ENCODE measurements at places on chromosomes 4 and X.

DNA sequence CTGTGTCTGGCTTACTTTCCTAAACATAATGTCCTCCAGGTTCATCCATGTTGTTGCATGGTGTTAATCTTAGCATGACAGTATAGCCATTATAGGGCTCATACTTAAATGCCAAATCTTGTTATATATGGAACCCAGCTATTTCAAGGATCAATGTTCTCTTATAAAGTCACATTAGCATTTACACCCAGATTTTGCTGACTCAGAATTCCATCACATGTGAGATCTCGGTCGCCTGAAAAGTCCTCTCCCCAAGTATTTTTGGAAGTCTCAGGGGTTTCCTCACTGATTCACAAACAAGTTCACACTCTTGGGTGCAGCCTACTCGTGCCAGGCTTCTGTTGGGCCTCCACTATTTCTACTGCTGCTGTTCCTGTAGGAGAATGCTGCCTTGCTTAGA is 19.9 kb upstream of the C4orf51 start:
- DNase-seq: no peak

DNA sequence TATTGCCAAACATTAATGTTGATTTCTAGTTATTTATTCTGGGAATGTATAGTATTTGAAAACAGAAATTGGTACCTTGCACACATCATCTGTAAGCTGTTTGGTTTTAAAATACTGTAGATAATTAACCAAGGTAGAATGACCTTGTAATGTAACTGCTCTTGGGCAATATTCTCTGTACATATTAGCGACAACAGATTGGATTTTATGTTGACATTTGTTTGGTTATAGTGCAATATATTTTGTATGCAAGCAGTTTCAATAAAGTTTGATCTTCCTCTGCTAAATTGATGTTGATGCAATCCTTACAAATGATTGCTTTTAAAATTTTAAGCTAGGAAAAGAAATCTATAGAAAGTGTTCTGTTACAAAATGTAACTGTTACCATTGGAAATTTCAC is 30.8 kb upstream of the FMR1NB start:
- no peak for DNase-seq

GRCh38 chrX:38804432-38804681 is 3.1 kb downstream of the MID1IP1 start:
- no peak for DNase-seq

GRCh38 chr4:177118596-177118995 is 191.1 kb upstream of the NEIL3 start:
- no peak for DNase-seq

GRCh38 chrX:101462892-101463291 is 22.4 kb upstream of the ARMCX4 start:
- no peak for DNase-seq

- no peak for DNase-seq
Measured at GRCh38 chr4:6767386-6767747, 15.2 kb upstream of the KIAA0232 start.

DNA sequence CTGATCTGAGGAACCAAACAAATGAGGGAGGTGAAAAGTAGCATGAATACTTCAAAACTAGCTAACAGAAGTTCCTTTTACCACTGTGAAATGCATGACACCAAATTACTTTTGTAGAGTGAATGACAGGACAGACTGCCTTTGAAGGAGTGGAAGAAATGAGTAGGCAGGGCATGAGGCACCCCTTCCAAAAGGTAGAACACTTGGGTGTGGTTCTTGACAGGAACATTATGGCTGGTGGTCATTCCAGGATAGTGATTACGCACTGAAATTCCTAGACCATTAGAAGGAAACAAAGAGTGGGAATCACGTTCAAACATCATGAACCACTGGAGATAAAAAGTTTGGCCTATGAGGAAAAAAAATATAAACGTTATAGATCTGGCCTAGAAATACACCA is 4.9 kb downstream of the HUWE1 start:
- DNase-seq: no peak

GRCh38 chrX:87583679-87584078 is 66.1 kb downstream of the KLHL4 start:
- no peak for DNase-seq

DNA sequence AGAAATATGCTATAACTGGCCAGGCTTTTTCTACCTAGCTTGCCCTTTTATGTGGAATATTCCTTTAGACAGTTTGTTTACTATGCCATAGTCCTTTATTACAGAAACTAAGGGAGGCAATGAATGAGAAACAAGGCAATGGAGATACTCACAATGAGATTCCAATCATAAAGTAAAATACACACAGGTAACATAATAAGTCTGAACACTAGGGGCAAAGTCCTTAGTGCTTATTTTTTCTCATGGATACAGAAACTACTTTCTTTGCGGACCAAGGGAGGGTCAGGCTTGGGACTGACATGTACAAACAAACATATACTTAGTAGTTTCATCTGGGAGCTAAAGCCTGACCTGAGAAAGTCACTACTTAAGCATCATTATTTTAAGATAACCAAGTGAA is 16.0 kb upstream of the UGT8 start:
- DNase-seq: no peak

DNA sequence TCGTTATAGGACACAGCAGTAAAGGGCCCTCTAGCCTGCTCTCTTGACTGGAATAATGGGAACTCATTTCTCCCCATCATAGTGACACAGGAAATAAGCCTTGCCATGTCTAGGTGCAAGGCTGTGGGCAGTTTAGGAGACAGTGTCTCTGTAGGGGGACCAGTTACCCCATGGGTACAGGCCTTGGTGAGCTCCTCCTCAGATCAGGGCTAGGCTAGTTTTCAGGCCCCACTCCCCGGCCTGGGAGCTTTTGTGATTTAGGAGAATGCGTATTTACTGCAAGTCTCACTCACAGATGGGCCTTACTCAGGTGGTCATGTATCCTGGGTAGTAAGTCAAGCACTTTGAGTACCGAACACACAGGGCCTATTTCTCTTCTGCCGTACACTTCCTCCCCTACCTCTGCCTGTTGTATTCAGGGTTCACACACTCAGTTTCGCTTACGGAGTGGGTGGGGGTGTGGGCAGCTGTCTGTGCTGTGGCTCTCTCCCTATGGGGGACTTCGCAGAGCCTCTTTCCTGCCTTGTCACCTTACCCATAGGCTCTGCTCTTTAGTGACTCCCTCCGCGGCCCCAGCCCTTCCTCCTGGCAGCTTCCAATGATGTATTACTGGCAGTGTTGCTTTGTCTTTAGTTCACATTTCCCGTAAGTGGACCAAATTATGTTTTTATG is 34.2 kb downstream of the FAM193A start:
- DNase-seq: no peak

GRCh38 chrX:154313147-154313546 is 17.6 kb downstream of the TKTL1 start:
- no peak for DNase-seq

- DNase-seq: no peak
Measured at GRCh38 chr4:84878090-84878489, 88.4 kb downstream of the WDFY3 start.

- DNase-seq: no peak
Measured at GRCh38 chr4:5050520-5051277, 581 bp upstream of the STK32B start.

GRCh38 chr4:20395160-20395773 is 143.6 kb downstream of the SLIT2 start:
- no peak for DNase-seq

DNA sequence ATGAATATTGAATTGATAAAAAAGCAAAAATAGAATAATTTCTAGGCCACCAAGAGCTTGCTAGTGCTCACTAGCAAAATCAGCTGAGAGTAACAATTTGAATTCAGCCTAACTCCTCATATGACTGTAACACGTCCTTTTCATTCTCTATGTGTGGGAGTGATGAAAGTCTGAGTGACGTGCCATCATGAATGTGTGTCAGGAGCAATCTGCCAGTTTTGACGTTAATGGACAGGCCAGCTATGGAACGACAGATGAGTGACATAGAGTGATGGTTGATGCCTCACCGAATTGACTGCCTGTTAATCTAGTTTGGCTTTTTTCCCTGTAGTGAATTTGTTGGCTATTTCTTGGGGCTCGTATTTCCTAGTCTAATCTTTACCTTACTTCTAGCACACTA is 200.7 kb downstream of the TLL1 start:
- no peak for DNase-seq

- no peak for DNase-seq
Measured at GRCh38 chr4:25307596-25307995, 5.0 kb upstream of the ZCCHC4 start.

GRCh38 chr4:118950929-118951570 is 62.4 kb downstream of the SYNPO2 start:
- no peak for DNase-seq

DNA sequence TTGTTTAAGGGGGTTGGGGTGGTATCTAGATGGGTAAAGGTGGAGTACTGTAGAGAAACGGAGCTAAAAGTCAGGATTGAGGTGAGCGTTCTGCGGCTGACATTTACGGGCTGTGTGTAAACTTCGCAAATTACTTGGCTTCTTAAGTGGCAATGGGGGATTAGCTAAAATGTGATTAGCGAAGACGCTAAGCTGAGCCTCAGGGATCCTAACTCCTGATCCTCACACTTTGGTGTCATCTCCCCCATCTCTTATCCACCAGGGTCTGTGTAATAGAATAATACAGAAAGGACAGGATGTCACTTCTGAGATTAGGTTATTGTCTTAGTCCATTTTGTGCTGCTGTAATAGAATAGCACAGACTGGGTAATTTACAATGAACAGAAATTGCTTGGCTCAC is 10.6 kb upstream of the FAT1 start:
- no peak for DNase-seq

DNA sequence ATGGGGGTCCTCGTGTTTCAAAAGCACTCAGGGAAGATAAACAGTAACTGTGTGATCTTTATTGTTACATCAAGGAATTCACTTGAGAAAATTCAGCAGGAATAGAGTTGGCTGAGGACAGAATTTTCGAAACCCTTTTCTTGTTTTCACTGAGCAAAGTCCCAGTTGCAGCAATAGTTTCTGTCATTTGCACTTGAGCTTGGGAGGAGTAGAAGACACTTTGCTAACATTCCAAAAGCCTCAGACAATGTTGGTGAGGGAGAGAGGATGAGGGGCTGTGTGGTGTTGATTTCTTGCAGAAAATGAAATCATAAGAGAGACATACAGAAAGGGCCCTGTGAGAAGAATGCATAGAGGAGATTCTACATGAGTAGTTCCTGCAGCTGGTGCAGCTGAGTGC is 151.9 kb upstream of the DIPK2B start:
- no peak for DNase-seq

DNA sequence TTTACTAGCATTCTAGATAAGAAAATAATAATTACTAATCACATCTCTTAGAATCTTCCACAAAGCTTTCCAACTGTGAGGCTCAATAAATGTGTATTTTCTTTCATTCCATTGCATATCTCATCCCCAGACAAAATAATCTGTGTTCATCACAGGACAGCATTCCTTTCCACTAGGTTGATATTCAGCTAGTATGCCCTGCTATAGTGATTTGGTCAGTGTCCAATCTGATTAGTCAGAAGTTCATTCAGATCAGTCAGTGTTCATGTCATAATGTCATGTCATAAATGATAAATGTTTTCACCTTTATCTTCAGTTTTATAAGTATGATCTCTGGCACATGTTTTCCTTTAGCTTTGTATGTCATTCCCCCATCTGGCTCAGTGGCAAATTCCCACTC is 611.4 kb downstream of the KCTD8 start:
- no peak for DNase-seq

DNA sequence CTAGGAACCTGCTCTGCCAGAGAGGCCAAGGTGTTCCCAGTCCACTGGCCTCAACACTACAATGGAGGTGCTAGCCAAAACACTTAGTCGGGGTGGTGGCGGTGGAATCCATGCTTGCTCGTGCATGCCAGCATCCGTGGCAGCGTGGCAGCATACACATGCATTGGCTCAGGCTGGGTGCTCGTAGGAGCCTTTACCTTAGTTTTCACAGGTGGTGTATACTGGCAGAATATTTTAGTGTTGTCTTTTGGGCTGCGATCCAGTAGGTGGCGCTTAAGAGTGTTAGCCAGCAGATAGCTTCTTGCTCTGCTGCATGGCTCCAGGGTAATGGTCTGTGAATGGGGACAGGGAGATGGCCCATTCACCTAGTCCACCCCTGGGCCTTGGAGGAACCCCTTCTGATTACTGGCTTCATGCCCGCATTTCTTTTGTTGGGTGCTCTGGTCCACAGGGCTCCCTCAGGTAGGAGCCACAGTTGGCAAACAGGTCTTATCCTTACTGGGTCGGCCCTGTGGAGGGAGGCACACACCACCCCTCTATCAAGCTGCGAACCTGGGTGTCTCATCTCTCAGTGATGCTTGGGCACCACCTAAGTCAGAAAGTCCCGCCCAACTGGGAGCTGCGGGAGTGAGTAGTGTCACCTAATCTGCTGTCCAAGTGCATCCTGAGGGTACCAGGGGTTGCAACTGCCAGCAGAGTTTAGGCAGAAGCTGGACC is 40.0 kb downstream of the RIPPLY1 start:
- DNase-seq: no peak

- no peak for DNase-seq
Measured at GRCh38 chr4:17765514-17766286, 15.7 kb downstream of the FAM184B start.

DNA sequence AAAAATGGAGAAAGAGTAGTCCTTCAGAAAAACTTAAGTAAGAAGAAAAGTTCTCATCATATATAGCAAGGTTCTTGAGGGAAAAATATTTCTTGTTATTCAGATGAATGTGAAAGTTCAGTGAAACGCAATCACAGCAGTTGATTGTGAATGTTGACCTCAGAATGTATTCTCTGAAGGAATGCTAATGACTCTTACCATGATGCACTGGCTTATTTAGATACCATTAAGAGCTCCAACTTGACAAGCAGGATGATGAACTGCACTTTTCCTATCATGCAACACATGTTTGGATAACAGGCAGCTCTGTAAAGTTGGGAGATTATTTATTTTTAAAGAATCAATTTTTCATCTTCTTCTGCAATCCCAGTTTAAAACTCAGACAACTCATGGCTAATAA is 115.5 kb upstream of the MYOZ2 start:
- DNase-seq: no peak

DNA sequence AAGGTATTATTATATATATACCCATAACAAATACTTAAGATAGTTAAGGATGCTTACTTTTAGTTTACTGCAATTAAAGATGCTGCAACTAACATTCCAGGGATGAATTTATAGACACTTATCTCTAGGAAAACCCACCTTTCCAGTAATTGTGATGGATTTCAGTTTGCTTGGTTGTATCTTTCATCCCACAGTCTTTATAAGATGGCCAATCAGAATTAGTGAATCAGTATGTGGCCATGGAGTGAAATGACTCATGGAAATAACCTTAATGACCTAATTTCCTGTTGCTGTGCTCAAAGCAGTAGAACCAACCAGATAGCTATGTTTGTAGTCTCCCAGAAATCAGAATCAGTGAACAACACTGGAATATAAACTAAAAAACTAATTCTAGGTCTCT is 26.4 kb downstream of the MOSPD2 start:
- no peak for DNase-seq

DNA sequence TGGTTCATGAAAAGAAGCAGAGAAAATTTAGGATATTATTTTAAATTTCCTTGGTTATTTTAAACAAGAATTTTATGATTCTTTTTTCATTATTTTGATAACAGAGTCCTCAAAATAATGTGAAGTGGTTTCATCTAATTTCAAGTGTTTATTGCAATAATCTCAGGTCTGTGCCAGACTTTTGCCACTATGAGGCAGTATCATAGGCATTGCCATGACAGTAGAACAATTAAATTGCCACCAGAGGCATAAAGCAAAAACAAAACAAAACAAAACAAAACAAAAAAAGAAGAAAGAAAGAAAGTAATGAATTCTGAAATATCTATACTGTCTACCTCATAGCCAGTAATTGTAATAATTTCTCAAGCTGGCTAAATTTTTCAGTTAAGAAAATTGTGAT is 739.2 kb downstream of the KCTD8 start:
- no peak for DNase-seq
